ENCODE measurements at places on chromosomes 4 and X. TPM values are rescaled to one million over a fixed set of nuclear protein-coding genes. Genes with fewer than 3 reads are reported as not detected.

Gene ETDB
- total RNA-seq, result not detected

Gene SLC2A9
- 3.8 TPM for total RNA-seq

Gene DGAT2L6
- not detected for total RNA-seq

Gene NAT8L
- total RNA-seq, result not detected

Gene TRPC3
- not detected for total RNA-seq

Gene EMCN
- 43.6 TPM for total RNA-seq

Gene SSR4
- total RNA-seq, result 286 TPM

Gene KIF4A
- total RNA-seq, result 6.3 TPM

Gene FAM133A
- total RNA-seq, result not detected

Gene TLR10
- not detected for total RNA-seq

Gene FATE1
- total RNA-seq, result 0.41 TPM

Gene ARR3
- not detected for total RNA-seq

- DNase-seq, result no peak
Measured at GRCh38 chr4:153067376-153067775, 131.3 kb downstream of the FHDC1 start.

- DNase-seq, result no peak
Measured at GRCh38 chrX:66638591-66639500, at the start of gene EDA2R. Gene EDA2R (minus strand): TSS chrX:66639078. CDS start chrX:66616020, 23,058 bp downstream.

DNA sequence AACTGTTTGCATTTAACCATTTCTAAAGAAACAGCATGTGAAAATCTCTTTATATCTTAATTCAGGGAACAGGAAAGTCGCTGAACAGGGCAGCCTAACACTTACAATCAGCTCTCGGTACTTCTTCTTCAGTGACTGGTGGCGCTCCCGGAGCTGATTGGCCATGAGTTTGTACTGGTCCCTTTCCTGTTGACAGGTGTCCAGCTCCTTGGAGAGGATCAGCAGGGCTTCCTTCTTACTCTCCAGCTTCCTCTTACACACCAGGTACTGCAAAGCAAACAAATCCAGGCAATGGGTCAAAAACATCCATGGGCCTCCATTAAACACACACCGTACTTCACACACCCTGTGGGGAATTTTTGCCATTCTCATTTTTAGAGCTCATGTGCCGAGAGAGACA, 36.4 kb downstream of the CCDC149 start:
- no peak for DNase-seq

GRCh38 chr4:110900213-110900769, 277.4 kb upstream of the PITX2 start:
- no peak for DNase-seq

DNA sequence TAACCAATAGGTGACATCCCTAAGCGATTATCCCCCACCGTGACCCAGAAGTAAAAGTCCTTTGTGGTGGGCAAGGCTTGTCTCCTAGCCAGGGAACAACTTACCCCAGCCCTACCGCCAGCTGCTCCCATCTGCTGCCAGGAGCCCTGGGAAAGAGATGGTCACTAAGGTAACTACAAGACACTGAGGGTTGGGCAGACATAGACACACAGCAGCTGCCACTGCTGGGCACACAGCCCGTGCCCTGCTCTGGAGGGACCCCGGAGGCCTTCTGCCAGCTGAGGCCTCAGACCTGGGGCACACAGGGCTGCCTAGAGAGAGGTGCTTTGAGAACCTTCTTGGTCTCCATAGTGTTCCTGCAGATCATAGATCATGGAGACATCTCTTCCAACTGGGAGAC, 53.0 kb upstream of the PROM1 start:
- no peak for DNase-seq

DNA sequence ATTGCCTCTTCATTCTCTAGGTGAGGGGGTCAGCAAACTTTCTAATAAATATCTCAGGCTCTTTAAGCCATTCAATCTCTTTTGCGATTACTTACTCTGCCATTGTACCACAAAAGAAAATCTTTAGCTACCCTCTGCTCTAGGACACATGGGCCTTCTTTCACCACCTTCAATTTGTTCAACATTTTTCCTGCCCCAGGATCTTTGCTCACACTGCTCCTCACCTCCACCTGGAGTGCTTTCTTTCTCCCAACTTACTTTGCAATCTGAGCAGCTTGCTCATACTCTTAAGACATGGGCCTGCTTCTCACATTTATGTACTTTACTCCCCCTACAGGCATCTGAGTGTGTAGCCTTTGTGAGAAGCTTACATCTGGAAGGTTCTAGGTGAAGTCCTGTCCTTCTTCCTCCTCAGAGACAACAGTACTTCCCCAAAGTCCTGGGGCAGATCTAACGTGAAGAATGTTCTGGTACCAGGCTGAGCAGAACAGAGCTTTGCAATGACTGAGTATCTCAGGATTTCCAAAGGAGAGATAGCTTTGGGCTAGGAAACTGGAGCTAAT, 55.0 kb upstream of the PRDM5 start:
- DNase-seq, result peak; percentile 18

- no peak for DNase-seq
Measured at GRCh38 chr4:188992706-188993105, 853.5 kb downstream of the TRIML1 start.

DNA sequence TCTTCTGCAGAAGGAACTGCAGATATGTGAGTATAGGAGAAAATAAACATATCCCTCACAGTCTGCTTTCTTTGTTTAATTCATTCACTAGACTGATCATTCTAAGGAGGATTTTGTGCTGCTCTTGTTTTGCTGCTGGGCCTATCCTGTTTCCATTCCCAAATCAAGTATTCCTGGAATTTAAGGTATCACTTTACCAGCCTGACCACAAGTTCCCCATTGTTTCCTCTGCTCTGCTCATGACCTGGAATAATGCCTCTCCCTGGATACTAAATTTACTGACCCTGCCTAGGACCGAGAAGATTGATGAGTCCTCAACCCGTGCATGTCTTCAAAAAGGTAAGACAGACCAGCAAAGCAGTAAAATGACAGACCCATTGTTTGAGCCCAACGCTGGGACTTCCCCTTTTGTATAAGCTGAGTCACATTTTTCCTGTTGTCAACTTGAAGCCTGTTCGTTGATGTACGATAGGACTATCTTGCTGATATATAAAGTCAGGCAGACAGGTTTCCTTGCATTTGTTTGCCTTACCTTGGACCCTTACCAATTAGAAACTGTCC, 85.5 kb upstream of the TET2 start:
- DNase-seq, result peak; percentile 48

GRCh38 chrX:114709406-114709805, 125.5 kb downstream of the HTR2C start:
- no peak for DNase-seq

DNA sequence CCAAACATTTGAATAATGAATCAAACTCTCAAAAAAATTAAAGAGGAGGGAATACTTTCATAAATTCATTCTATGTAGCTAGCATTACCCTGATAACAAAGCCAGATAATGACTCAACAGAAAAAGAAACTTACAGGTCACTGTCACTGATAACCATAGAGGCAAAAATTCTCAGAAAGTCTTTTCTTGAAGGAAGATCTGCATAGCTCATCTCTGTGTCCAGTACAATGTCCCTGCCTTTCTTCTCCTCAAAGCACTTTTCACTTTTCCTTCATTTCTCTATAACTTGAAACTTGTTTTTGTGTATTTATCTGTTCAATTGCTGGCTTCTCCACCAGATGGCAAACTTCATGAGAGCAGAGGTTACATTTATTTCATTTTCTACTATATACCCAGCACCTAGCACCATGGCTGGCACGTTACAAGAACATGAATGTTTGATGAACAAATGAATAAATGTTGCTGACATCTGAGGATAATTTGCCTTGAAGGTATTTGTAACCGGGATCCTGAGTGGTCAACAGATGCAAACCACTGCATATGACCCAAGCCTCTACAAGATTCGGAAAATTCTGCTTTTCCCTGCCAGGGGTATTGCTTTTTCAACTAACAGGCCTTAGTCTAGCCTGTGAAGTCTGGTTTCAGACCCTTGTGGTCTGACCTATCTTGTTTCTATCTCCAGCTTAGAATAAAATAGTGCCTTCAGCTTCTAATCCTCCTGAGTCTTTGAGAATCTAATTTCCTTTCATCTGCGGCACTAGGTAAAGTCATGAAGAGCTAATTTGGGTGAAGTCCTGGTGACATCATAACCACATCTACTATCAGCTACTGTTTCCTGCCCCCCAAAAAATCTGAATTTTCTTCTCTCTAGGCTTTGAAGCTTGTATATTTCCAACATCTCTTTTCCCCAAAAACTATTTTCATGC, 52.5 kb upstream of the ANTXR2 start:
- no peak for DNase-seq

DNA sequence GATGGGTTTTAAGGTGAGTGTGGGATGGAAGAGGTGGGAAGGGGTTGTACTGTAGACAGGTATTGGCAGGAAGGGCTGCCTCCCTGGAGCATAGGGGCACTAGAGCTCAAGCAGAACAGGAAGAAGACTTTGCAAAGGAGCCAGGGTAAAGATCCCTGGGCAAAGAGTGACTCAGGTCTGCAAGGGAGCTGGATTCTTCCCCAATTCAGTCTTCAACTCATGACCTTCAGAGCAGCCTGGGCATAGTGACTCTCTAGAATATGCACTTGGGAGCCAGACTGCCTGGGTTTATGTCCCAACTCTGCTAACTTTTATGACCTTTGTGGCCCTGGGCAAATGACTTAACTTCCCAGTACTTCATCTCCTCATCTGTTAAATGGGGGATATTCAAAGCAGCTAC, 4.0 kb downstream of the LONRF3 start:
- DNase-seq, result no peak

DNA sequence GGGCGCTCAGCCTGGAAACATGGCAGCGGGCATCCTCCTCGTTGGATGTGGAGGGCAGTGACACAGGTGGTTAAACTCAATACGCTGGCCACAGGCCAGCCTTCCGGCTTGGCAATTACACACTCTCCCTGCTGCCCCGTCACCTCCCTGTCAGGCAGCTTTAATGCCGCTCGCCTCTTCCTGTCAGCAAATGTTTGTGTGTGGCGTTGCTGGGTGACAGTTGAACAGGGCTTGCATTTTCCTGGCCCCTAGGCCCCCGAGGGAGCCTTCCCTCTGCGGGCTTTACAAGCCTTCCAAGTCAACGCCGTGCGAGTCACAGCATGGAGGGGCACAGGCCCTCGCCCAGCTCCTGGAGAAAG, 620.0 kb downstream of the BCOR start:
- DNase-seq, result no peak

GRCh38 chr4:135365065-135365464, 1163.5 kb upstream of the PABPC4L start:
- no peak for DNase-seq

- DNase-seq, result no peak
Measured at GRCh38 chr4:110620691-110621327, 2.1 kb downstream of the PITX2 start.

DNA sequence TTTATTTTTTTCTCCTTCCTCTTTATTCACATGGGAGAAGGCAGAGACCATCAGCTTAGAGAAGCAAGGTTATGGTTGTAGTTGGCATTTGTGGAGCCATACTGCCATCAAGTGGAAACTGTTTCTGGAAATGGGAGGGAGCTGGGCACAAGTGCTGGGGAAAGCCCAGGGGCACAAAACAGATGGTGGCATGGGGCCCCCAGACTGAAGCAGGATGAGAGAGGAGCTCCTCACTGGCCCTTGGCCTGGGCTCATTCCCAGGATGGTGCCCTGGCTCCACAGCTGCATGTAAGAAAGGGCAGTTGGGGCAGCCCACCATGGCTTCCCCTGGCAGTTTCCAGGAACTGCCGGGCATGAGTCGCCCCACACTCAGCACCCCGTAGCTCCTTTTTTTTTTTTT, 59.2 kb downstream of the NBDY start:
- no peak for DNase-seq

GRCh38 chrX:47233333-47234113, 714 bp downstream of the USP11 start:
- DNase-seq, result peak; percentile 68

GRCh38 chrX:5145957-5146356, 1082.7 kb downstream of the NLGN4X start:
- no peak for DNase-seq

- no peak for DNase-seq
Measured at GRCh38 chrX:25573631-25574030, 557.9 kb upstream of the ARX start.

- no peak for DNase-seq
Measured at GRCh38 chrX:108091878-108092291, 307 bp downstream of the ATG4A start.

- no peak for DNase-seq
Measured at GRCh38 chr4:3879681-3880614, 113.8 kb downstream of the ADRA2C start.

- no peak for DNase-seq
Measured at GRCh38 chr4:107546638-107547037, 173.4 kb downstream of the PAPSS1 start.

- no peak for DNase-seq
Measured at GRCh38 chr4:87105101-87105845, 115.1 kb downstream of the KLHL8 start.

- DNase-seq, result peak; percentile 12
Measured at GRCh38 chr4:109729718-109730618, at the start of gene PLA2G12A. Gene PLA2G12A (minus strand): TSS chr4:109730070. CDS start chr4:109729809, 261 bp downstream.

GRCh38 chr4:88005946-88006345, 1.5 kb upstream of the PKD2 start:
- DNase-seq, result no peak

GRCh38 chr4:117001077-117001476, 84.3 kb downstream of the TRAM1L1 start:
- DNase-seq, result no peak

- peak; percentile 39 for DNase-seq
Measured at GRCh38 chrX:18701621-18702361, 5.7 kb upstream of the PPEF1 start.

GRCh38 chrX:19630228-19630627, 114.9 kb upstream of the MAP3K15 start:
- DNase-seq, result no peak

DNA sequence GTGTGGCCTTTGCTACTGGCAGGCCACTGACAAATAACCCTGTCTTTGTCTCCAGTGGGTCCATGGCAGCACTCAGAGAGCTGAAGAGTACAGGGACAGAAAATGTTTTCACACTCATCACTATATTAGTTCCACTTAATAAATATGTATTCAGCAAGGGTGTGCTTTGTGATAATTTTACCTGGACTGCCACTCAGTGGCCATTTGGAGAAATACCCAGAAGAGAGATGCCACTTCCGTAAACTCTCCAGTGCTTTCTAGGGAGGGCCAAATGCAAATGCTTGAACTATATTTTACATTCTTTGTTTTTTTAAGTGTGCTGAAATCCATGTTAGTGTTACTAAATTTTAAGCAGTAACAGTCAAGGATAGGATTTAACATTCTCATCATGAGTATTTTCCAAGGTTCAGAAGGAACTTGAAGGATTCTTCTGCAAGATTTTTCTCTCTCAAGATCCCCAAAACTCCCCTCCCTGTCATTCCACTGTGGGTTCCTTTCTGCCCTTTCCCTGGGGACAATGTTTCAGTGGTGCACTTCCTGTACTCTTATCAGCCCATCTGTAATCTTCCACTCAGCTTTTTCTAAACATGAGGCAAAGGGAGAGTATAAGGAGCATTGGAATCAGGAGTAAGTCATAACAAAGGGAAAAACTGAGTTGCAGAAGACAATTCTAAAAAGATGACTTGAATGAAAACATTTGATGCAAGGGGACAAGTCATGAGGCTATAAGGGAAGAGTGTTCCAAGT, 46.0 kb downstream of the TFDP3 start:
- DNase-seq, result no peak

GRCh38 chr4:111400741-111401140, 744.5 kb upstream of the FAM241A start:
- no peak for DNase-seq

- no peak for DNase-seq
Measured at GRCh38 chr4:75612306-75612705, 18.0 kb downstream of the CDKL2 start.
